Naive thymus-derived CD4-positive, alpha-beta T cell (primary cell): ENCODE measurements at places on chromosomes 2 and 18. TPM values are rescaled to one million over a fixed set of nuclear protein-coding genes. Genes with fewer than 3 reads are reported as not detected.

- peak; percentile 47 for DNase-seq
- H3K27ac ChIP-seq, result no peak overlapping the region
- H3K27me3 ChIP-seq, result no peaks in the 10 kb centered on the region
These were observed 796 bp downstream of the SPIRE1 start for GRCh38 chr18:12656938-12657683.

GRCh38 chr2:3940661-3941060 lies 237.3 kb downstream of the DCDC2C start:
- DNase-seq, result no peak
- H3K4me1 ChIP-seq, result no peaks in the 10 kb centered on the region
- no peak overlapping the region for H3K27ac ChIP-seq
- no peak overlapping the region for H3K4me3 ChIP-seq

DNA sequence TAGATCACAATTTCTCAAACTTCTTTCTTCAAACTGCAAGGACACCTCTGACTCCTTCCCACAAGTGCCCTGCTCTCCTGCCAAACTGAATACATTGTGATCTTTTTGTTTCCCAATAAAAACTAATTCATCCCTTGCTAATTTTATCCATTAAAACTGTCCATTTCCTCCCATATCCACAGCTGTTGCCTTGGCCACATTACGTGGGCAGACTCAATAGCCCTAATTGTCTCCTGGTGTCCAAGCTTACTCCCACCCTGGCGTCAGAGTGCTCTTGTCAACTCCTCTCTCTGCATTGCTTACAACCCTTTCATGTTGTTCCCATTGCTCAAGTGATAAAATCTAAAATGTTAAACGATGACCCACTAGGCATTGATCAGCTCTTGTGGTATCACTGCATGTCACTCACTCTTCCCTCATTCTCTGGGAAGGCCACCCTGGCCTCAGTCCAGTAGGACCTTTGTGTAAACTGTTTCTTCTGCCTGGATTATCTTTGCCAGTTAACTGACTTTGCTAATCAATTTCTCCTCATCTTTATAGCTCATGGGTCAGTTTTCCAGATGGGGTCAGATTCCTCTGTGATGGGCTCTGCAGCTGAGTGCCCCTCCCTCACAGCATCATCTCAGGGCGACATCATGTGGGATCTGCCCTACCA lies 525.0 kb downstream of the SLC4A3 start:
- no peaks in the 10 kb centered on the region for H3K4me1 ChIP-seq
- no peak overlapping the region for H3K27ac ChIP-seq
- H3K4me3 ChIP-seq, result no peak overlapping the region
- no peaks in the 10 kb centered on the region for H3K36me3 ChIP-seq
- H3K27me3 ChIP-seq, result no peaks in the 10 kb centered on the region
- DNase-seq, result no peak

DNA sequence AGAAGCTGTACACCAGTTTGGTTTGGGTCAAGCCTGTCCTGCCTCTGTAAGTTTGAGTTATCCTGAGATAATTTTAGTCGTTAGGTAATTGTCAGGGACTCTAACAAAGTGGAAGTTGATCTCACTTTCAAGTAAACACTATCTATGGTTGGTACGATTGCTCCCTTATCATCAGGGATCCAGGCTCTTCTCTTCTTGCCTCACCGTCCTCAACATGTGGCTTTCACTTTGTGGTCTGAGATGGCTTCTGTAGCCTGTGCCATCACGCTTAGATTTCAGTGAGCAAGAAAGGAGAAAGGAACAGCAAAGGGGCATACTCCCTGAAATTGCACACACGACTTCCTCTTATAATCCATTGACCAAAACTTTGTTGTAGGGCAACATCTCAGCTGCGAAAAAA lies 115.6 kb downstream of the CTAGE1 start:
- no peaks in the 10 kb centered on the region for H3K27me3 ChIP-seq
- H3K4me1 ChIP-seq, result no peaks in the 10 kb centered on the region
- no peak overlapping the region for H3K4me3 ChIP-seq

DNA sequence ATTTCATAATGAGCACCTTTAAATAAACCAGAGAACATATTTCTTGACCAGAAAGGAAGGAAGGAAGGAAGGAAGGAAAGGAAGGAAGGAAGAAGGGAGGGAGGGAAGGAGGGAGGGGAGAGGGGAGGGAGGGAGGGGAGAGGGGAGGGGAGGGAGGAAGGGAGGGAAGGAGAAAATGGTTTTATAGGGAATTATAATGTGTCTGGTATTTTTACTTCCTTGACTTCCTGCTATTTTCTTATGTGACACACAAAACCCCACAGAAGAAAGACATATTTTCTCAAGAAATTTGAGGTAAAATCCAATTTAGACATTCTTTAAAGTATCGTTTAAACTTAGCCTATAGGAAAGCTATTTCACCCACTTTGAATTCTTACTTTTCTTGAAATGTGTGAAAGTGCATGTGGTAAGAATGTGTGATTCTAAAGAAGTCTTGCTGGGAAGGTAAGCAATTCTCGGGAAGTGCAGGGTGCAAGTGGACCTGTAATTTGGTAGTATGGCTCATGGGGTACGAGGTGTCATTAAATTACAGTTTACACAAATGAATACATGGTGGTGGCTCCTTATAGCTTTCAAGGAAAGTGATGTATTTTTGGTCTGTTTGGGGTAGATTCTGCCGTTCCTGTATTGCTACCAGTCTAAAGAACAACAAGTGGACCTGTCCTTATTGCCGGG lies 18.0 kb downstream of the RNF125 start:
- H3K4me3 ChIP-seq, result no peak overlapping the region
- DNase-seq, result no peak
- H3K27ac ChIP-seq, result no peak overlapping the region
- peaks cover 83% of the 10 kb centered on the region for H3K4me1 ChIP-seq

RPRM gene
- 0.76 TPM for total RNA-seq

CRIM1 gene
- 7.1 and 8.5 TPM in 2 replicates for total RNA-seq

ACKR3 gene
- total RNA-seq, result 4.2 and 4.9 TPM in 2 replicates

CRYGD gene
- not detected for total RNA-seq

NDC80 gene
- total RNA-seq, result 3.0 TPM

ABCG5 gene
- total RNA-seq, result not detected
